ENCODE measurements at places on chromosomes 1 and 21. TPM values are rescaled to one million over a fixed set of nuclear protein-coding genes. Genes with fewer than 3 reads are reported as not detected.
A peak's percentile ranks its signal among the peaks of the same experiment; 100 is the strongest.

DNA sequence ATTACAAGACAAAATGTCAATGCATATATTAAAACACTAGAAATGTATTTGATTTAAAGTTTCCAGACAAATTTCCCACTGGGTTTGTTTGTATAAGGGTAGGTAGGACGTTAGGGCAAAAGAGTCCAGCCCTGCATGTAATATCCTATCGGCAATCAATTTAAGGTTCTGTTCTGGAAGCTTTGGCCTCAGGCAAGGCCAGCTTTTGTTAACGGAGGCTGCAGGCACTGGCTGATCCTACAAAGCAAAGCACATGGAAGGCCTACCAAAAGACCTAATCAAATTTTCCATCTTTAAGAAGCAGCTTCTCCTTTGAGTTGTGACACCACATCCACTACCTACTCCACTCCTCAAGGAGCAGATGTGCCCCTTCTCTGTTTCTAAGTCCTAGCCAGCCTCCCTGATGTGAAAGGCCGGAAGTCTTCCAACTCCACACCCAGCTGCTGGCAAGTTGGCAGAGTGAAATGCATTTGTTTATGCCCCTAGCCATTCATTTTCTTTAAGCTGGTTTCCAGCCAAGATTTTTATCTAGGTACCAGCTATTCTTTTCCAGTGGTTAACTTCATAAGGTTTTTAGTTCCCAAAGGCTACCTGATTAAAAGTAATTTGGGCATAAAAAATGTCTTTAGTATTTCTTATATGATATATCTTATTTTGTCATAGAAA lies 452.6 kb downstream of the PTBP2 start:
- H3K4me3 ChIP-seq, result no peak overlapping the region
- no peak for DNase-seq
- no peaks in the 10 kb centered on the region for H3K36me3 ChIP-seq
- no peak overlapping the region for H3K27ac ChIP-seq

GRCh38 chr1:161718559-161719324 lies 2.6 kb upstream of the FCRLB start:
- H3K4me1 ChIP-seq, result peaks cover 16% of the 10 kb centered on the region
- no peak for DNase-seq
- H3K27me3 ChIP-seq, result peaks cover 5% of the 10 kb centered on the region
- no peak overlapping the region for H3K4me3 ChIP-seq

SNRPE gene
- 160 TPM for total RNA-seq

DHDDS gene
- total RNA-seq, result 26.6 TPM

DNA sequence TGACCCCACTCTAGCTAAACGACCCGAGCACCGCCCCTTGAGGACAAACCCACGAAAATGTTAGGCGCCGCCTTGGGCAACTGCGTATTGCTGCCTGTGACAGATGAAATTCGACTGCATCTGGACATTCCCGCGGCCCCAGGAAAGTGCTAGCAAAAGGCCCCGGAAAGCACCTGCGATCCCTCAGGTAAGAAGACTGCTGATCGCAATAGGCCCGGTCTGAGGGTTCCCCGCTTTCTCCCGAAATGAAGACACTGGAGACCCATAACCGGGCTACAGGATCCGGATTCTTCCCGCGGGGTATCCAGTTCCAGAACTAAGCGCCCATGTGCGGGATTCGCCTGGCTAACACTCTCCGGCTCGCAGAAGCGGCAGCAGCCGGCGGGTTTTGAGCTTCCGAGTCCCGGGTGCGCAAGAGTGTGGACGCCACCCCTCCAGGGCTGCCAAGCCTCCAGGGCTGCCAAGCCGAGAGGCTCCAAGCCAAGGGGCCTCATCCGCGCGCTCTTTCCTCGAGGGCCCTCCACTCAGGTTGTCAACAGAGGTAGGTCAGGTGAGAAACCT lies 157.9 kb upstream of the NBPF11 start:
- DNase-seq, result no peak
- H3K36me3 ChIP-seq, result no peaks in the 10 kb centered on the region
- peaks cover 3% of the 10 kb centered on the region for H3K4me1 ChIP-seq

GRCh38 chr1:11335417-11336056 lies 62.5 kb downstream of the UBIAD1 start:
- no peaks in the 10 kb centered on the region for H3K36me3 ChIP-seq
- no peak overlapping the region for H3K4me3 ChIP-seq
- H3K27ac ChIP-seq, result no peak overlapping the region
- H3K4me1 ChIP-seq, result no peaks in the 10 kb centered on the region

GRCh38 chr1:61170328-61171238 lies 88.2 kb downstream of the NFIA start:
- H3K27ac ChIP-seq, result no peak overlapping the region
- H3K4me3 ChIP-seq, result no peak overlapping the region
- no peaks in the 10 kb centered on the region for H3K4me1 ChIP-seq

AADACL4 gene
- total RNA-seq, result not detected

GRCh38 chr1:158117854-158118704 lies 62.6 kb upstream of the CD1D start:
- no peaks in the 10 kb centered on the region for H3K36me3 ChIP-seq
- peaks cover 14% of the 10 kb centered on the region for H3K27me3 ChIP-seq
- peak; percentile 65 for DNase-seq
- H3K4me1 ChIP-seq, result peaks cover 7% of the 10 kb centered on the region

SELENOF gene
- 309 TPM for total RNA-seq

- H3K4me1 ChIP-seq, result no peaks in the 10 kb centered on the region
- no peaks in the 10 kb centered on the region for H3K36me3 ChIP-seq
- DNase-seq, result no peak
Measured at GRCh38 chr1:59885160-59885832, 41.3 kb downstream of the CYP2J2 start.

DNA sequence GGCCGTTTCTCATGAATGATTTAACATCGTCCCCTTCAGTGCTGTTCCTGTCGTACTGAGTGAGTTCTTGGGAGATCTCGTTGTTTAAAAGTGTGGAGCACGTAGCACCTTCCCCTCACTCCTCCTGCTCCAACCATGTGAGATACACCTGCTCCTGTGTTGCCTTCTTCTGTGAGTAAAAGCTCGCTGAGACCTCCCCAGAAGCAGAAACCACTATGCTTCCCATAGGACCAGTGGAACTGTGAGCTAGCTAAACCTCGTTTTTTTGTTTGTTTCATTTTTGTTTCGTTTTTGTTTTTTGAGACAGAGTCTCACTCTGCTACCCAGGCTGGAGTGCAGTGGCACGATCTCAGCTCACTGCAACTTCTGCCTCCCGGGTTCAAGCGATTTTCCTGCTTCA lies 198.6 kb downstream of the NCAM2 start:
- H3K27ac ChIP-seq, result no peak overlapping the region
- H3K4me3 ChIP-seq, result no peak overlapping the region
- no peaks in the 10 kb centered on the region for H3K27me3 ChIP-seq
- no peaks in the 10 kb centered on the region for H3K36me3 ChIP-seq
- DNase-seq, result no peak

DNA sequence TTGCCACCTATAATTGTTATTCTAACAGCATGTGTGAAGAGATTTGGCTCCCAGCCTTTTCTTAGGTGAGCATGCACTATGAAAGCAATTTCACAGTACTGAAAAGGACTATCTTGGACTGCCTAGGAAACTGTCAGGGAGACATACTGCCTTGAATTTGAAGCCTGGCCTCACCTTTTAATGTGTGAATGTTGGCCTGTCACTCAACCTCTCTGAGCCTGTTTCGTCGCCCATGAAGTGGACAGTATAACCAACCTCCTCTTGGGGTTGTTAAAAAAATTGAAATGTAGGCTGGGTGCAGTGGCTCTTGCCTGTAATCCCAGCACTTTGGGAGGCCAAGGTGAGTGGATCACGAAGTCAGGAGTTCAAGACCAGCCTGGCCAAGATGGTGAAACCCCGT lies 20.4 kb upstream of the POU2F1 start:
- no peak overlapping the region for H3K27ac ChIP-seq
- H3K36me3 ChIP-seq, result no peaks in the 10 kb centered on the region
- peaks cover 20% of the 10 kb centered on the region for H3K4me1 ChIP-seq
- no peak overlapping the region for H3K4me3 ChIP-seq
- DNase-seq, result no peak

DNA sequence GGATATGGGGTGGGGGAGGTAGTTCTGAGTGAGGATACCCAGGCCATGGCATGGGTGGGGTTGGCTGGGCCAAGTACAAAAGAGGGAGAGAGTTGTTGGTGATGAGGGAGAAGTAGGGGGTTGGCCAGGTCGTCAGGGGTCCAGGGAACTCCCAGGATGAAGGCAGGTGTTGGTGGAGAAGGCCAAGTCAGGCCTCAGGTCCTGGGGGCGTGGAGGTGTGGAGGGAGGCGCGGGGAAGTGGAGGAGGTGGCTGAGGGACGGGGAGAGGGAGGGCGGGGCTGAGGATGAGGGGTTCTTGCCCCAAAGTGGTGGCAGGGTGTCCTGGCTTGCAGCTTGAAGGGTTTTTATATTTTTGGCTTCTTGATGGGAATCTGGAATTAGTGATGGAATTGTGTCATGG lies 61.1 kb downstream of the FOXO6 start:
- DNase-seq, result no peak
- H3K27ac ChIP-seq, result no peak overlapping the region
- no peak overlapping the region for H3K4me3 ChIP-seq

DNA sequence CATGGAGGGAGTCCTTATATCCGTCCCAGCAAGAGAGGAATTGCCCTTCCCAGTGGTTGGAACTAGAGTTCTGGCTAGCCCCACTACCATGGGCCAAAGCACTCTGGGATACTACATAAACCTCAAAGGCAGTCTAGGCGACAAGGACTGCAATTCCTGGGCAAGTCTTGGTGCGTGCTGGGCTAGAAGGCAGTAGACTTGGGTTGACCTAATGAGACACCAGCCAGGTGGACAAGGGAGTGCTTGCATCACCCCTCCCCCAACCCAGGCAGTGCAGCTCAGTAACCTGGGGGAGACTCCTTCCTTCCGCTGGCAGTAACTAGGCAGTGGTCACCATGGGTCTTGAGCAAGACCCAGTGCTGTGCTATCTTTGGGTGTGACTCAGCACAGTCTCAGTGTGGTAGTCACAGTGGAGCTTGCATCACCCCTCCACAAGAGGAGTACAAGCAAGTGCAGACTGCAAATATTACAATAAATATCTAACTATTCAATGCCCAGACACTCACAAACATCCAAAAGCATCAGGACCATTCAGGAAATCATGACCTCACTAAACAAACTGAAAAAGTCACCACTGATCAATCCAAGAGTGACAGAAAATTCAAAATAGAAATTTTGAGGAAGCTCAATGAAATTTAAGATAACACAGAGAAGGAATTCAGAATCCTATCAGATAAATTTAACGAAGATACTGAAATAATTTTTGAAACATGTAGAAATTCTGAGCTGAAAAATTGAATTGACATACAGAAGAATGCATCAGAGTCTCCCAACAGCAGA lies 84.7 kb upstream of the LYPLAL1 start:
- no peaks in the 10 kb centered on the region for H3K36me3 ChIP-seq
- H3K4me1 ChIP-seq, result no peaks in the 10 kb centered on the region
- H3K27ac ChIP-seq, result no peak overlapping the region

TNFSF4 gene
- 0.16 TPM for total RNA-seq

- H3K36me3 ChIP-seq, result no peaks in the 10 kb centered on the region
- H3K27ac ChIP-seq, result no peak overlapping the region
- DNase-seq, result no peak
Measured at GRCh38 chr1:175131095-175131494, 61.5 kb downstream of the KIAA0040 start.

LCE6A gene
- total RNA-seq, result not detected

PDZK1 gene
- total RNA-seq, result 2.1 TPM

DNA sequence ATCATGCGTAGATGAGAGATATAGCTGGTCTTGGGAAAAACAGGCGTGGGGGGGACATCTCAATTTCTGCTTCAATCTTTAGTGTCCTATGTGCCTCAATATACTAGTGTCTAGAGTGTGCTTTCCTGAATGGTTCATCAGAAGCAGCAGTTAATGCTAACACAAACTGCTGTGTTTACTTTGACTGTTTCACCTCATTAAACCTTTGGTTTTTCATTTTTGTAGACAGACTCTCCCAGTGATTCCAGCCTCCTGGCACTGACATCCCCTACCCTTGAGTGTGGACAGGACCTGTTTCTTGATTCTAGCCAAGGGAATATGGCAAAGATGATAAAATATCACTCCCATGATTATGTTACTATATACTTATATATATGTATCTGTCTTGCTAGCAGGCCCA lies 37.6 kb downstream of the ZYG11A start:
- H3K27me3 ChIP-seq, result no peaks in the 10 kb centered on the region
- H3K4me3 ChIP-seq, result no peak overlapping the region
- no peak overlapping the region for H3K27ac ChIP-seq

DNA sequence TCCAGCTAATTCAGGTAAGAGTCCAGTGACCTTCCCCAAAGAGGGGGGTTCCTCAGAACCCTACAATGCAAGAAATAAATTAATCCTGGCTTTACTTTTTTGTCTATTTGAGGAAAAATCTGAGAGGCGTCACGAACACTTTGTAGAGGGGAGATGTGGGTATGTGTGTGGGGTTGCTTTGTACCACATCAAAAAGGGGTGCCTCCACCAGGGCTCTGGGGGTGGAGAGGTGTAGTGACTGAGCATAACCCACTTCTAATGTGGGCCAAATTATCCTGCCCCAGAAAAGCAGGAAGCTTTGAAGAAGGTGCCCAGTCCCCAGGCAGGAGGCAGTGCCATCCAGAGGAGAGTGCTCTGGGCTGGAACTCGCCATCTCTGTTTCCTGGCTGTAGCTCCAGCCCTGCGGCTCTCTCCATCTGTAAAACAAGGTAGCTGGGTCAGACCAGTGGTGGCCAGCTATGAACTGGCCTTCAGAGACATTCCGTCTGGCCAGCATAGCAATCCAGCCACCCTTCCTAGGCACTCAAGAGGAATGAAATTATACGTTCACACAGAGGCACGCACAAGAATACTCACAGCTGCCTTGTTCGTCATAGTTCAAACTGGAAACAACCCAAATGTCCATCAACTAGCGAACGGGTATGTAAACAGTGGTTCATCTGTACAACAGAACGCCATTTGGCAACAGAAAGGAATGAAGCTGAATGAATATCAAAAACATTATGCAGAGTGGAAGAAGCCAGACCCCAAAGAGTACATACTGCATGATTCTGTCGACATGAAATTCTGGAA lies 45.4 kb upstream of the TNFRSF1B start:
- 0 out of 2 replicates have a peak, but pooled peaks cover 4% of the 10 kb centered on the region for H3K27me3 ChIP-seq
- no peak overlapping the region for H3K4me3 ChIP-seq
- no peaks in the 10 kb centered on the region for H3K36me3 ChIP-seq

KCNC4 gene
- total RNA-seq, result 0.26 TPM

DNA sequence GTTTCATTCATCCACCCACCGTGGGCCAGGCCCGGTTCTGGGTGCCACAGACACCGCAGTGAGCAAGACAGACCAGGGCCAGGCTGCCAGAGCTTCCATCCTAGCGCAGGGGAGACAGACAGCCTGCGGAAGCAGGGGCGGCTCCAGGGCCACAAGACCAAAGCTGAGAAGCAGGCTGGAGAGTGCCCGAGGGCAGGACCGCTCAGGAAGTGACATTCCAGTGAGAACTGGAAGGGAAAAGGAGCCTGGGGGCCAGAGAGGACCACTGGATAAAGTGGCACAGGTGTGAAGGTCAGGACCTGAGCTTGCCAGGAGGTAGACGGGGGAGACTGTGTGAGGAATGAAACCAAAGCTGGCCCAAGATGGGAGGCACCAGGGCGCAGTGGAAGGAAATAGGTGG lies 59.5 kb upstream of the EFHD2 start:
- H3K4me3 ChIP-seq, result no peak overlapping the region
- peaks cover 38% of the 10 kb centered on the region for H3K4me1 ChIP-seq
- no peak overlapping the region for H3K27ac ChIP-seq
- H3K27me3 ChIP-seq, result no peaks in the 10 kb centered on the region
- no peaks in the 10 kb centered on the region for H3K36me3 ChIP-seq
